ENCODE measurements at places on chromosomes 16 and 17. TPM values are rescaled to one million over a fixed set of nuclear protein-coding genes. Genes with fewer than 3 reads are reported as not detected.

- DNase-seq, result no peak
Measured at GRCh38 chr16:66859397-66860068, 15.3 kb downstream of the CA7 start.

- peak; percentile 72 for DNase-seq
Measured at GRCh38 chr17:28338056-28338768, 2.7 kb downstream of the TNFAIP1 start.

Gene PTGES3L
- total RNA-seq, result 1.4 TPM

DNA sequence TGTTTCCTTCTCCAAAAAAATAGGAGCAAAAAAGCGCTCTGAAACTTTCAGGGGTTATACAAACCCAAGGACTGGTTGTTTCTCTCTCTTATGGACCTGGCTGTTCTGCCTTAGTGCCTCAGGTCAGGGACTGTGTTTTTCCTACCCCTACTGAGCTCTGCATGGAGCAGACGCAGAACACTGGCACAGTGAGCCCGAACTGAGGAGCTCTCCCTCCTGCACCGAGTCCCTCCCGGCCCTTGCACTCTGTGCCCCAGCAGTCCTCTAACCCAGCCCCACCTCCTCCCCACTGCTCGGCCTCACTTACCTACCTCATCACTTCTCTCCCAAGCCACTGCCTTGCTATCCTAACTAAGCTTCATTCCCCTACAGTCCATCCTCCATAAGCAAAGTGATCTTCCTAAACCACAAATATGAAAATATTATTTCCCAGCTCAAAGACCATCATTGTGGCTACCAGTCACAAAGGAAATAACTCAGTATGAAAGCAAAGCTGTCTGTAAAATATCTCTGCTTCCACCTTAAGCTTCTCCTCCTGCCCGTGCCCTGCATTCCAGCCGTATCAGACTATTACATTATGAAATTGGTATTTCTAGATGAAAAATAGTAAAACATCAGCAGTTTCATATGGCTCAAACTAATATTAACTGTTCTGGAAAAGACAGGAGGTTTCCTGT, 13.6 kb downstream of the MEIOB start:
- DNase-seq, result no peak

DNA sequence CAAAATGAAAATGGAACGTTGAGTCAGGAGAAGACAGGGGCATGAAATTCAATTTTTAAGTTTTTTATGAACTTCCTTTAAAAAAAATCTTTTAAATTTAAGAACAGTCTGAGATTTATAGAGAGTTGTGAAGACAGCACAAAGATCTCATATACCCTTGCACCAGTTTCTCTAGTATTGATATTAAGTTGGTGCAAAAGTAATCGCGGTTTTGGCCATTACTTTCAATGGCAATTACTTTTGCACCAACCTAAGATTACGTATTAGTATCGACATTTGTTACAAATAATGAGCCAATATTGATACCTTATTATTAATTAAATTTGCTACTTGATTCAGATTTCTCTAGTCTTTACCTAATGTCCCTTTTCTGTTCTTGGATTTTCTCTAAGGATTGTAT, 684.4 kb upstream of the CDH8 start:
- no peak for DNase-seq
